Bronchial epithelial cell (primary cell): ENCODE measurements at places on chromosomes 2 and 18.

DNA sequence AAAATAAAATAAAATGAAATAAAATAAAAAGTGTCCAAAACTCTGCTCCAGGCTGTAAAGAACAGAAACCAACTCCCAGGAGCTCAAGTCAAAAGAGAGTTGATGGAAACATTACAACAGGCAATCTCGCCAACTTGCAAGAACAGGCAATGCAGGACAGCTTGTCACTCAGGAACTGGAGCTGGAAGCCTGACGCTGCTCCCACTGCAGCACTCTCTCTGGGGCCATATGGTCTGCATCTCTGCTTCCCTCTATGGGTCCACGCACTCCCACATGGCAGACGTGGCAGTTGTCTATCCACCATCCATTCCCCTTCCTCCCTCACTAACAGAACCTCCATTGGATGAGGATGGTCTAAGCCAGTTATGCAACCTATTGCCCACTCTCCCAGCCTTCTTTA is 23.3 kb upstream of the ARPC2 start:
- DNase-seq = no peak

GRCh38 chr2:239368906-239369552 is 31.8 kb downstream of the HDAC4 start:
- no peak for DNase-seq

DNA sequence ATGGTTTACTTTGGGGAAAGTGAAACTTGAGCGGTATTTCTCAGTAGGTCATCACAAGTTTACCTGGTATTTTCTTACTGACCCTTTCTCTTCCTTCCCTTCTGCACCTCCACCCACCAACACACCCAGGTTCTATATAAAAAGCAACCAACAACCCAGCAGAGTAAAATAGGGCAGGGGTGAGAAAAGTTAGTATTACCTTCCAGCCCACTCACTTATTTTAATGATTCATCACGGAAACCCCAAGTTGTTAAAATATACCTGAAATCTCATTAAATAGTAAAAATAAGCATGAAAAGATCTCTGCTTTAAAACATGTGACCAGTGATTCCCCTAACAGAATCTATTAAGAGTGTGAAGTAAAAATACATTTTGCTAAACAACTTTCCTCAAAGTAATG is 306.1 kb downstream of the ZEB2 start:
- DNase-seq = no peak

GRCh38 chr18:77012806-77013541 is 119.6 kb downstream of the MBP start:
- DNase-seq = peak; percentile 68

- no peak for DNase-seq
Measured at GRCh38 chr18:3717376-3718025, 267.5 kb downstream of the TGIF1 start.
